ENCODE measurements at places on chromosomes 1 and 21. TPM values are rescaled to one million over a fixed set of nuclear protein-coding genes. Genes with fewer than 3 reads are reported as not detected.

DNA sequence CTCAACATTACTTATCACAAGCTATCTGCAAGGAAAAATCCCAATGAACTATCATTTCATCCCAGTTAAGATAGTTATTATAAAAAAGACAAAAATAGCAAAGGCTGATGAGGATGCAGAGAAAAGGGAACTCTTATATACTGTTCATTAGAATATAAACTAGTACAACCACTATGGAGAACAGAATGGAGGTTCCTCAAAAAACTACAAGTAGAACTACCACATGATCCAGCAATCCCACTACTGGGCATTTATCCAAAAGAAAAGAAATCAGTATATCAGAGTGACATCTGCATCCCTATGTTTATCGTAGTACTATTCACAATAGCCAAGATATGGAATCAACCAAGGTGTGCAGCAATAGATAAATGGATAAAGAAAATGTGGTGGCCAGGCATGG is 4.9 kb upstream of the C1orf185 start:
- DNase-seq, result no peak
- no peak overlapping the region for H3K27ac ChIP-seq
- no peaks in the 10 kb centered on the region for H3K36me3 ChIP-seq
- no peaks in the 10 kb centered on the region for H3K4me1 ChIP-seq
- H3K4me3 ChIP-seq, result no peak overlapping the region

DNA sequence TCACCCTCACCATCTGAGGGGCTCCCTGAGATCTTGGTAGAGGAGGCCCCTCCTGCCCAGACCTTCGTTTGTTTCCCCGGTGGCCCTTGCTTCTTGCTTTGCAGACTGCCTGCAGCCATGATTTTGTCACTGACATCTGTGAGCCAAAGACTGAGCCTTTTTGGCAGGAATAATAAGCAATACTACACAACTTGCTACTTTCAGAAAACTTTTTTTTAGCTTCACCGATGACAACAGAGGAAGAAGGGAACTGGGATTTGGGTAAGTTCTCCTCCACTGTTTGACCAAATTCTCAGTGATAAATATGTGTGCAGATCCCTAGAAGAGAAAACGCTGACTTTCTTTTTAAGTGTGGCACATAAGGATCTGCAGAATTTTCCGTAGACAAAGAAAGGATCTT is 11.7 kb upstream of the CD101 start:
- DNase-seq, result peak; percentile 89
- peaks cover 42% of the 10 kb centered on the region for H3K4me1 ChIP-seq
- peaks cover 18% of the 10 kb centered on the region for H3K36me3 ChIP-seq
- H3K27me3 ChIP-seq, result no peaks in the 10 kb centered on the region

DNA sequence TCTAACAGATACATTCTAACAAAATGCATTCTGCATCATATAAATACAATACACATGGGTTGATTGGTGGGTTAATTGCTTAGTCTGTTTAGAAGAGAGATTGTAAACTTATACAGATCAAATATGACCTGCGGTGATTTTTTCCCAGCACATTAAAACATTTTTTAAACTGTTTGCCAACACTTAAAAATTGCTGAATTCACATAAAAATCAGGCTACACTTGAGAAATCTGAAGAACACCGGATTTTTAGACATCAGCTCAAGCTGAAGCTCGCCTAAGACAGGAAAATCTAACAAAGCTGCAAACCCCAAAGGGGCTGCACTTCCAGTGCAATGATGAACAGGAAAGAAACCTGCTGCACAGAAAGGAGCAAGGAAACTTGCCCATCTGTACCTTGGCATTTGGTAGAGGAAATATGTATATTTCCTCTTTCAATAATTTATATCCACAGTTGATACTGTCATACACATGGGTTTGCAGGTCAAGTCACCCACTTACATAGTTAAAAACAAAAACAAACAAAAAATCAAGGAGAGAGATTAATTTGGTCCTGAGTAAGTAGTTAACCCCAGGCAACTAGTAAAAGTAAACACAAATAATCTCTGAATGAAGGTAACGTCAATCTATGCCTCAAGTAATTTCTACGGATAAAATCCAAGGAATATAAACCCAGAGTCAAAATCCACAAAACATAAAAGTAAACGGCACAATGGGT is 30.4 kb upstream of the JAK1 start:
- no peak for DNase-seq
- H3K27me3 ChIP-seq, result no peaks in the 10 kb centered on the region
- H3K27ac ChIP-seq, result no peak overlapping the region
- peaks cover 4% of the 10 kb centered on the region for H3K4me1 ChIP-seq
- no peaks in the 10 kb centered on the region for H3K36me3 ChIP-seq

DNA sequence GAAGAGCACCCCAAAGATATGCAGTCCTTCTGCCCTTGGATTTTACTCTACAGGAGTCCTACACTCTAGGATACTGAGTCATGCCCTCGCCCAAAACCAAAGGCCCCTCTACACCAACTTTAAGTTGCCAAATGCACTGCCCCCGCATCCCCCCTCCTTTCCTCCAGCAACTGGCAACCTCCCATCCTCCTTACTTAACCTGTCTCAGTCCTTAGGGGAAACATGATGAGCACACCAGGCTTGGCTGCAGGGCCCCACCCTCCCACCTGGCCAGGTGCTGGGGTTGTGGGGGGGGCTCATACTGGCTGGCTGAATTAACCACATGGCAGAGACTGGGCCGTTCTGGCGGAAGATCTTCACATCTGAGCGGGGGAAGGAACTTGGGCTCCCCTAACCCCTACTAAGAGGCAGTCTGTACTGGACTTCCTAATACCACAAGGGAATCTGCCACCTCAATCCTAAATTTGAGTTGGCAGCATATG is 1.2 kb downstream of the HDGF start:
- no peaks in the 10 kb centered on the region for H3K27me3 ChIP-seq
- H3K4me1 ChIP-seq, result peaks cover 65% of the 10 kb centered on the region
- peaks cover 8% of the 10 kb centered on the region for H3K36me3 ChIP-seq

Gene AMY2A
- not detected for total RNA-seq

- H3K27ac ChIP-seq, result no peak overlapping the region
- H3K4me3 ChIP-seq, result no peak overlapping the region
- H3K27me3 ChIP-seq, result no peaks in the 10 kb centered on the region
- no peaks in the 10 kb centered on the region for H3K4me1 ChIP-seq
Observed at GRCh38 chr1:114517348-114517747, 6.3 kb upstream of the TRIM33 start.

DNA sequence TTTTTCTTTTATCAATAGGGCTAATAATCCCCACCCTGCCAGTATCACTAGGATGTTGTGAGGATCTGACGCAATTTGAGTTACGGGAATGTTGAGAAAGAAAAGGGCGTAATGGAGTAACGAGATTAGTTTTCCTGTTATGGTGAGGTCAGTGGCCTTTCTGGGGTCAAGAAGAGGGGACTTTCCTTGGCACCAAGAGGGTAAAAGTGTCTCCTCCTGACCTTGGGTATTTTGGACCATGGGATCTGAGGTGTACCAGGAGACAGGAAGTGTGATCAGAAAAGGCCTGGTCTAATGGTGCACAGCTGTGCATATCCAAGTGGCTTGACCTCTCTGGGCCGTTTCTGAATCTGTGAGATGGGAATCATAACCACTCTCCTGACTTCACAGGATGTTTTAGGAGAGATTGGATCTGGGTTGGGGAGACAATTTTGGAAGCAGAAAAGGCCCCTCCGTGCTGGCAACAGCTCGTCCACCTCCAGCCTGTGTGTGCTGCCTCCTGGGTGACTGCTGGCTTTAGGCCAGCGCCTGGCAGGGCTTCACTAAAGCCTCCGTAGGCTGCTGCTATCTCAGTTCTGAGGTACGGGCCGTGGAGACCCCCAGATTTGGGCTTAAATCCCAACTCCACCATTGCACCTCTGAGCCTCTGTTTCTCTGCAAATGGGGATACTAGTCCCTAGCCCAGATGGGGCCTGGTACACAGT is 37.1 kb downstream of the ALPL start:
- peaks cover 10% of the 10 kb centered on the region for H3K27me3 ChIP-seq
- H3K36me3 ChIP-seq, result no peaks in the 10 kb centered on the region
- H3K4me3 ChIP-seq, result no peak overlapping the region
- H3K4me1 ChIP-seq, result peaks cover 10% of the 10 kb centered on the region
- DNase-seq, result no peak

- no peak overlapping the region for H3K4me3 ChIP-seq
- DNase-seq, result no peak
- H3K27ac ChIP-seq, result no peak overlapping the region
- peaks cover 68% of the 10 kb centered on the region for H3K27me3 ChIP-seq
Observed at GRCh38 chr1:50430010-50430405, 6.8 kb upstream of the DMRTA2 start.

Gene REN
- total RNA-seq, result not detected

DNA sequence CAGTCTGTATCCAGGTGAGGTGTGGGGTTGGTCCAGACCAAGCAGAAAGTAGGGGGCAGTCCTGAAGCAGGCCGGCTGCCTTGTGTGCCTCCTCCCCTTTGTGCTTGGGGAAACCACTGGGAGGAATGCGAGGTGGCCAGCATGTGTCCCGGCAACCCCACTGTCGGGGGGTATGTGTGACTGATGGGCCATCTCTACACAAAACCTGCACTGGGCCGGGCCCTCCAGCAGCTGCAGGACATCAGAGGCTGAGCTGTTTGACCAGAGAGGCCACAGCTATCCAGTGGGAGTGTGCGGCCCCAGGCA is 33.3 kb downstream of the TMEM51 start:
- no peak for DNase-seq
- H3K4me1 ChIP-seq, result peaks cover 36% of the 10 kb centered on the region
- H3K4me3 ChIP-seq, result no peak overlapping the region
- peaks cover 4% of the 10 kb centered on the region for H3K36me3 ChIP-seq

Gene HAO2
- total RNA-seq, result 0.13 TPM

- H3K27me3 ChIP-seq, result no peaks in the 10 kb centered on the region
- no peaks in the 10 kb centered on the region for H3K36me3 ChIP-seq
- no peak for DNase-seq
- no peak overlapping the region for H3K27ac ChIP-seq
- no peaks in the 10 kb centered on the region for H3K4me1 ChIP-seq
- H3K4me3 ChIP-seq, result no peak overlapping the region
Observed at GRCh38 chr1:217311766-217312165, 319.1 kb downstream of the GPATCH2 start.

DNA sequence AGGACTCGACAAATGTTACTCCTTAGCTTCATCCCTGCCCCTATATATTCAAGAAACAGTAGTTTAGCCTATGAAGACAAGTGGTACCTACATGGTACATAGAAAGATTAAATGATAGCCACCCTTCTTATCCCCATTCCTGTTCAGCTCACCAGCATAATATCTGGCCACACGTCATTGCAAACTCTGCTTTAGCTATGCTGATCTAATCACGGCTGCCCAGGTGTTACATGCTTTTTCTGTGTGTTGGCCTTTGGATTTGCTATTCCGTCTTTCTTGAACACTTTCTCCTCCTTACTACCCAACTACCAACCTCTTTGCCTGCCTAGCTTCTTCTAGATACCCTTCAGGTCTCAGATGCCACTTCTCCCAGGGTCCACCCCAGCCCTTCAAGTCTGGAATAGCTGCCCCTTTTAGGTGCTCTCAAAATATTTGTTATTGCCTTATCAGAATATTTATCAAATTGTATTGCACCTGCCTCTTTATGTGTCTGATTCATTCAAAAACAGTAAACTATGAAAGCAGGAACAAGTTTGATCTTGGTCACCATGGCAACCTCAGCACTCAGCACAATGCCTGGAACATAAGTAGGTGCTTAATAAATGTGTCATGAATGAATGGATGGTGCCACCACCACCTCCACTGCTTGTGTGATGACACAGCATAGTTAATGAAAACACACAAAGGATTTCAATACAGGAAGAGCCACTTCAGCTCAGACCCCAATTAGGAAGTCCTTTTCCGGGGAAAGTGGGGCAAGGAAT is 11.4 kb upstream of the DNASE2B start:
- DNase-seq, result no peak
- no peaks in the 10 kb centered on the region for H3K27me3 ChIP-seq
- no peaks in the 10 kb centered on the region for H3K36me3 ChIP-seq

DNA sequence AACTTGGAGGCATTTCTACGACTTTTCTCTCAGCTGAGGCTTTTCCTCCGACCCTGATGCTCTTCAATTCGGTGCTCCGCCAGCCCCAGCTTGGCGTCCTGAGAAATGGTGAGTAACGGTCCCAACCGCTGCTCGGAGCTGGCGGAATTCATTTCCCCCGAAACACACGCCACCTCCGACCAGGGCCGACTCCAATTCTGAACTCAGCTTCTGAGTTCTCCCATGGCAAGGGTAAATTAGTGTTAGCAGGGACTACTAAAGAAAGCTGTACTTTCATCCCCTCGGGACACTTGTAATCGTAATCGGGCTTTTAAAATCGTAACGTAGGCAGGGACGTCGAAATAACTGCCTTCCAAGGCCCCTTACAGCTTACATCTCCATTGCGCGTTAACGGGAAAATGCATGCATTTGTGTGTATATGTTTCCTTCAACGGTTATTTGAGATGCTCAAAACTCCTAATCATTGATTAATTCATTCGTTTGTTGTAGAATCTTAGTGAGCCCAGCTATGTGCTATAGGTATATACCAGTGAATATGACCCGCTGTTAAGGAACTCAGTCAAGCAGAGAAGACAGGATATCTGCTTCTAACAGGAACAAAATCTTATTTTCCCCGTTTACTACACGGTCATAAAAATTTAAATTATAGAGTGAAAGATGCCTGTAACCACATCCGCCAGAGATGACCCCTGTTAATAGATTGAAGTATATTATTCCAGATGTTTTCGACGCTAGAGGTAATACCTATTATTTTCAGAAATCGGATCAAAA is 472 bp downstream of the DTL start:
- no peaks in the 10 kb centered on the region for H3K27me3 ChIP-seq
- H3K27ac ChIP-seq, result peak overlapping the region; percentile 93
- peaks cover 3% of the 10 kb centered on the region for H3K36me3 ChIP-seq
- H3K4me1 ChIP-seq, result no peaks in the 10 kb centered on the region
- DNase-seq, result no peak

- H3K4me1 ChIP-seq, result no peaks in the 10 kb centered on the region
- H3K4me3 ChIP-seq, result no peak overlapping the region
- no peak overlapping the region for H3K27ac ChIP-seq
- no peaks in the 10 kb centered on the region for H3K36me3 ChIP-seq
- DNase-seq, result peak; percentile 77
Observed at GRCh38 chr1:67850611-67851075, 17.4 kb upstream of the GNG12 start.

- no peak overlapping the region for H3K27ac ChIP-seq
- no peaks in the 10 kb centered on the region for H3K27me3 ChIP-seq
- H3K4me1 ChIP-seq, result no peaks in the 10 kb centered on the region
- DNase-seq, result no peak
Observed at GRCh38 chr1:100415498-100415778, 63.1 kb downstream of the CDC14A start.

DNA sequence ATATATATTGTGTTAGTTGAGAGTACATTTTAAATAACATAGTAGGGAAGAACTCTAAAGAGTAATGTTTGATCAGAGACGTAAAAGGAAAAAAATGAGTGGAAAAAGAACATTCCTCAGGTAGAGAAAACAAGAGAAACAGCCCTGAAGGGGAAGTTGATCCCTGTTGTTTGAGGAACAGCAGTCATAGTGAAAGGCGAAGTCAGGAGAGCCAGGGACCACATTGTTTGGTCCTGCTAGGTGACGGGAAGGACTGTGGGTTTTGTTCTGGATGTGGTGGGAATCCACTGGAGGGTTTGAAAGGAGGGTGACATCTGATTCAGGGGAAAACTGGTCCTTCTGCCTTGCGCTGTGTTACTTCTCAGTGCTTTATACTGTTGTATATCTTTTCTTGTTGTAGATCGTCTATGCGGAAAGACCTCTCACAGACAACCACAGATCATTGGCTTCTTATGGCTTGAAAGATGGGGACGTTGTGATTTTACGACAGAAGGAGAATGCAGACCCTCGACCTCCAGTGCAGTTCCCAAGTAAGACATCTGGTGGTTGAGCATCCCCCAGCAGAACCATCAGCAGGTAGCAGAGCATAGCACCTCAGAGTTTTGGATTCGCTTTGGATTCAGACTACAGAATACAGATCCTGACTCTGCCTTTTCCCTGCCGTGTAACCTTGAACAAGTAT is 9.2 kb downstream of the DDI2 start:
- H3K36me3 ChIP-seq, result peaks cover 28% of the 10 kb centered on the region
- no peak overlapping the region for H3K4me3 ChIP-seq
- peaks cover 13% of the 10 kb centered on the region for H3K4me1 ChIP-seq
- peak; percentile 46 for DNase-seq
- H3K27ac ChIP-seq, result no peak overlapping the region
- no peaks in the 10 kb centered on the region for H3K27me3 ChIP-seq
